ENCODE measurements at places on chromosomes 7 and 10. TPM values are rescaled to one million over a fixed set of nuclear protein-coding genes. Genes with fewer than 3 reads are reported as not detected.

DNA sequence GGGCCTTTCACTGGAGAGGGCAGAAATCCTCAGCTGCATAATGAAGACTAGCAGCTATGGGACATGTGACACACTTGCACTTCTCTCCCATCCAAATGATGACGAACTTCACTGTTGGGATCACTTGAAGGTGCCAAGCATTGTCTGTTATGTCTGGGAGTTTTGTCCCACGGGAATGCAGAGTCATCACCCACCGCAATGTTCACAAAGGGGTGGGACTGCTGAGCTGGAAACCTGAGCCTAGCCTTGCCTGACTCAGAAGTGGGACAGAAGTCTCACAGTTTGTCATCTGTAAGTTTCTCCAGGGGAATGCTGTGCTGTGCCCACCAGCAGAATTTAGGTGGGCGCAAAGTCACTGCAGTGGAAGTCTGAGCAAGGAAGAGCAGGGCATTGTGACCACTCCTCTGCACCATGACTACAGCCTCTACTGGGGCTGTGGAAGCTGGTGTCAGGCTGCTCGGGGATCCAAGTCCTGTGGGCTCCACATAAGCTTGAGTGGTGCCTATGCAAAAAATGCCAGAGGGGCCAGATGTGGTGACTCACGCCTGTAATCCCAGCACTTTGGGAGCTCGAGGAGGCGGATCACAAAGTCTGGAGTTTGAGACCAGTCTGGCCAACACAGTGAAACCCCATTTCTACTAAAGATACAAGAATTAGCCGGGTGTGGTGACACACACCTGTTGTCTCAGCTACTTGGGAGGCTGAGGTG is 472.0 kb upstream of the CNTNAP2 start:
- DNase-seq: no peak

DNA sequence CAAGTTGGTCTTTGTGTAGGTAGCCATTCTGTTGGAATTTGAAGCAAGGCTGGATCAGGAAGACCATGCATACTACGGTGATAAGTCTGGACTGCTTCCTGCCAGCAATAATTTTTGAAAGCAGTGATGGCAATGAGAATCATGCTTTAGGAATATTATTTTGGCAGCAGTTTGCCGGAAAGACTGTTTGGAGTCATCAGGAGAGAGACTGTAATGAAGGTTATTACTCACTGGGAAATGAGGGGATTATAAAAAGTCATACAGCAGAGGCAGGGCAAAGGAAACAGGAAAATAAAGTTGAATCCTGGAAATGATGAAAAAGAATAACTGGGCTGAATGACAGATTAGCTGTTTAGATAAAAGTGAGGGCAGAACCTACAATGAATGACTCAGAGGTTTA is 1136.8 kb upstream of the AUTS2 start:
- no peak for DNase-seq

DNA sequence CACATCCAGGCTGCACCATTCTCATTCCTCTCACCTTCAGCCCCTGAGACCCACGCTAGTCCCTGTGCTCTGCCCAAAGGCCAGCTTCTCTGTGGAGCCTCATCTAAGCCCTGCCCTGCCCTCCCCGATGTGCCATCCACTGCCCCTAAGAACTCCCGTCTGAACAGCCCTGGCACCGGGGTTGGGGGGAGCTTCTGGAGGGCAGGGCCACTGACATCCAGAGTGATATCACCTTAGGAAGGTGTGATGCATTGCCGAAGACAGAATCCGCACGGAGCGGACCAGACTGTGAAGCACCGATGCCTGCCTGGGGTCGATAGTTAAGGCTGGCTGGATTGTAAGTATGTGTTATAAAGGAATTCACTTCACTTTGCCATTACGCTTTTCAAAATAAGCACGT is 511.0 kb downstream of the PTPRN2 start:
- no peak for DNase-seq

The GNGT1 gene
- not detected for total RNA-seq

The GET4 gene
- 19.9 TPM for total RNA-seq

The MRPS17 gene
- total RNA-seq: 8.6 TPM

The BAMBI gene
- total RNA-seq: 18.3 TPM

The ZNF736 gene
- 21.4 TPM for total RNA-seq

GRCh38 chr7:111301891-111302290 is 211.0 kb downstream of the LRRN3 start:
- no peak for DNase-seq

The TMEM176A gene
- 30.7 TPM for total RNA-seq

The SUN3 gene
- not detected for total RNA-seq

DNA sequence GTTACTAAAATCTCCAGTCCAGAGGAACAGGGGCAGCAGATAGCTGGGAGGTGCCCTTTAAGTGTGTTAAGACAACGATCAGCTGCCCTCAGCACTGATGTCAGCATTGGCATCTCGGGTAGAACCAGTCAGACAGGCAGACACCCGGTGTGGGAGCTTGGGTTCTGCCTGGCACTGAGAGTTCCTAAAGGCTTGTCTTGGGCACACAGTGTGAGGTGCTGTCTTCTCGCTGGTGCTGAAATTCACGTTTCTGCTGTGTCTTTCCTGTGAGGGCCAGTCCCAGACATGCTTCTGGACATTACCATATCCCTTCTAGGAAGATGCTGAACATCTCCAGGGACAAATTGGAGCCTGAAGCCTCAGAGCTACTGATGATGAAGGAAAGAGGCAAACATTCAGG is 156.2 kb downstream of the DNAJB6 start:
- no peak for DNase-seq

GRCh38 chr10:22698941-22699440 is 15.4 kb downstream of the PIP4K2A start:
- DNase-seq: no peak

GRCh38 chr10:85995791-85996190 is 370.8 kb downstream of the GRID1 start:
- no peak for DNase-seq

The MMP21 gene
- total RNA-seq: 0.16 TPM

The RET gene
- total RNA-seq: 2.5 TPM

- peak; percentile 80 for DNase-seq
Measured at GRCh38 chr10:124719213-124719851, 24.8 kb downstream of the FAM53B start.

The CPN1 gene
- not detected for total RNA-seq

GRCh38 chr10:78361031-78361430 is 327.4 kb downstream of the RPS24 start:
- peak; percentile 66 for DNase-seq

- DNase-seq: peak; percentile 50
Measured at GRCh38 chr7:883055-884021, 7.0 kb downstream of the GET4 start.

DNA sequence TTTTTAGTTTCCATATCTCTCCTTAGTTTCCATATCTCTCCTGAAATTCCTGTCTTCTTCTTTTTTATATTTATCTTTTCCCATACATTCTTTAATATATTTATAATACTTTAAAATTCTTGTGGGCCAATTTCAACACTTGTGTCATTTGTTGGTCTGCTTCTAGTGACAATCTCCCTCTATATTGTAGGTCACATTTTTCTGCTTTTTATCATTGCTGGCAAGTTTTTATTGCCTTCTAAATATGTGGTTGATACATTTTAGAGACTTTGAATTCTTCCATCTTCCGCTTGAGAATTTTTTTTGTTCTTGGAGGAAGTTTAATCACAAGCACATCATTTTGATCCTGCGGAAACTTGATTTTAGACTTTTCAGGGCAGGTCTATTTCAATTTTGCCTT is 26.0 kb upstream of the OPN4 start:
- DNase-seq: no peak

DNA sequence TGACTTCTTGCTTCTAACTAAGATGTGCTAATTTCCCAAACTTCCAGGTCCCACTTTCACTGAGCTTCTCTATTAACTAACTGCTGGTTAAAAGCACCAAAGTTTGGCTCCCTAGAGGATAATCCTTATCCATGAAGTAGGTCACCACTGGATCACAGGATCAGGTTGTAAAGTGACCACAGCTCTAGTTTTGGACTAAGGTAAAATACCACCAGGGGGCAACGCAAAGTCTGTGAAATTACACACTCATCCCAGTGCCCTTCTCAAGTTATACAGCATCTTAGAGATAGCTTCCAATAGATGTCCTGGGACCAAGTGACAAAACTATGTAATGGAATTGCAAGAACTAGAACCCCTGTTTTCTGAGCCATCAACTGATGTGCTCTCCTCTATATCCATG is 116.4 kb upstream of the ASAH2 start:
- DNase-seq: no peak

The OR13A1 gene
- not detected for total RNA-seq

The TMEM196 gene
- total RNA-seq: 0.30 TPM

Measured in aorta (tissue), 5 donors.